Urinary bladder (tissue), 4 donors: ENCODE measurements at places on chromosomes 7 and 10. TPM values are rescaled to one million over a fixed set of nuclear protein-coding genes. Genes with fewer than 3 reads are reported as not detected.

The GLI3 gene
- total RNA-seq, result 23.2 TPM

The SLC13A1 gene
- total RNA-seq, result not detected

The GPNMB gene
- total RNA-seq, result 48.1 TPM

The LRRC27 gene
- 13.2 TPM for total RNA-seq

The MALRD1 gene
- total RNA-seq, result 13.8 TPM

The INSYN2A gene
- 8.8 TPM for total RNA-seq

The TRPV6 gene
- total RNA-seq, result 0.74 TPM

The SPDYE16 gene
- total RNA-seq, result not detected

The GPER1 gene
- total RNA-seq, result 1.9 TPM

The AKR1D1 gene
- total RNA-seq, result not detected

The SORCS3 gene
- total RNA-seq, result 1.3 TPM

The NAMPT gene
- 120 TPM for total RNA-seq

The AOC1 gene
- 0.32 TPM for total RNA-seq

The PYROXD2 gene
- 15.0 TPM for total RNA-seq

The C10orf95 gene
- total RNA-seq, result not detected

The CCDC172 gene
- total RNA-seq, result not detected

The PNLIPRP1 gene
- not detected for total RNA-seq

The MYH16 gene
- not detected for total RNA-seq

The TLX1 gene
- total RNA-seq, result not detected

The ACHE gene
- 4.0 TPM for total RNA-seq

The PRRT4 gene
- total RNA-seq, result 1.4 TPM

The EVX1 gene
- total RNA-seq, result 1.1 TPM

The GRB10 gene
- 42.3 TPM for total RNA-seq

The NCF1 gene
- total RNA-seq, result 0.37 TPM

The NPFFR1 gene
- 0.05 TPM for total RNA-seq

The TBATA gene
- not detected for total RNA-seq

The EFCAB10 gene
- total RNA-seq, result not detected

The NUDT13 gene
- 1.3 TPM for total RNA-seq

The ATOH7 gene
- total RNA-seq, result not detected

The CROT gene
- total RNA-seq, result 66.0 TPM

The DENND2A gene
- total RNA-seq, result 34.4 TPM

The CCL26 gene
- 1.5 TPM for total RNA-seq

The METTL2B gene
- total RNA-seq, result 32.5 TPM

The FRMPD2 gene
- 1.9 TPM for total RNA-seq

The WASHC2C gene
- total RNA-seq, result 41.7 TPM

The MCU gene
- total RNA-seq, result 65.7 TPM

The LRMDA gene
- 17.7 TPM for total RNA-seq

The SEMA3D gene
- total RNA-seq, result 102 TPM

The LIPA gene
- total RNA-seq, result 63.0 TPM

The PRLHR gene
- total RNA-seq, result 0.48 TPM

The EIF5AL1 gene
- total RNA-seq, result 0.11 TPM

The ZNF804B gene
- 1.2 TPM for total RNA-seq

The ABCC2 gene
- 2.3 TPM for total RNA-seq

The TRIM4 gene
- 27.9 TPM for total RNA-seq

The NOS3 gene
- 6.0 TPM for total RNA-seq

The SSC4D gene
- 0.37 TPM for total RNA-seq

The FUOM gene
- total RNA-seq, result 5.2 TPM

The SOSTDC1 gene
- total RNA-seq, result 25.6 TPM

The CYP2C19 gene
- not detected for total RNA-seq

The A1CF gene
- total RNA-seq, result not detected

The FAM180A gene
- total RNA-seq, result 0.63 TPM

The DGKB gene
- 22.5 TPM for total RNA-seq
